ENCODE measurements at places on chromosomes 4 and X. TPM values are rescaled to one million over a fixed set of nuclear protein-coding genes. Genes with fewer than 3 reads are reported as not detected.
A peak's percentile ranks its signal among the peaks of the same experiment; 100 is the strongest.

- no peak for ATAC-seq
These were observed 152.0 kb downstream of the BCOR start for GRCh38 chrX:39945709-39946108.

Gene FAM9C
- not detected for total RNA-seq

DNA sequence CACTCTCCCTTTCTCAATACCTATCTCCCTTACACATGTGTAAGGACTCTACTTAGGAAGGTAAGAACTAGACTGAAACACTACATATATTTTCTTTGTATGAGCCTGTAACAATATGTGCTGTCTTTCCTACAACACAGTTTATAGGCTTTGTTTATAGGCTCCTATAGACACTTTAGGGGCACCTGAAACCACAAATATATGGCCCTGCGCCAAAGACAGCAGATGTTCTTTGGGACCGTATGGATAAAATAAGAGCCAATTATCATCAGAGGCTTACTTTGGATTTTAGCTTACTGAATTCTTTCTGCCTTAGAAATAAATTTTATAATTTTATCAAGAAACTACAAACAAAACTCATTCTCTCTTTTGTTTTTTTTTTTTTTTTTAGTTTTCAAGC, 16.6 kb upstream of the CXCL3 start:
- no peak for ATAC-seq

- ATAC-seq: no peak
These were observed 41.8 kb downstream of the PHEX start for GRCh38 chrX:22073928-22074327.

DNA sequence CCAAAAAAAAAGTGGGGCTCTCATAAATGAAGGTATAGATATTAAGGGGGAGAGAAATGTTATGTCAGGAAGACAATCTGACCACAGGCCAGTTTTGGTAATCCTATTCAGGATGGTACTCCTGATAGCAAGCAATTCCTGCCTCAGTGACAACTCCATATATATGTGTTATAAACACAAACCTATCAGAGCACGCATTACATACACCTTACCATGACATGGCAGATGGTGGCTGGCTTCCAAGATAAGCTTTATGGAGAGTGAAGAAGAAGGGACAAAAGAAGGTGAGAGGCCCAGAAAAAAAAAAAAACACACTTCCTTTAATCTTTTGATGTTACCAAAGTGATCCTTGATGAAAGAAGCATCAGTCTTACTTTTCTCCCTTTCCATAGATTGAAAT, 29.5 kb upstream of the KDR start:
- ATAC-seq: no peak

DNA sequence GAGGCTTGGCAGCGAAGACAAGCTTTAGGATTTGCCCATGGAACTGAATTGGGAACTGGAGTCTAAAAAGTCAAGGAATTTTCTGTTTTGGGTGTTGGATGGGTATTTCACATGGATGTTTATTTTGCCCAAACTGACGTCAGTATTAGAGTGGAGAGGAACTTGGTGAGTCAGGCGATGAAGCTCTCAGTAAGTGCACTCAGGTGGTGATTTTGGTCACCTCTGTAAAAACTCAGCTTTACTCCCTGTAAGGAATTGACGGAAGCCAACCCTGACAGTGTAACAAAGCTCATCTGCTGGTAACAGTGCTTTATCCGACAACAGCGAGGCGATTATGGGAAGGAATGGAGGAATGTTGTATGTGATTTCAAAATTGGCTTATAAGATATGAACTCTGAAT, 77.0 kb upstream of the PGRMC2 start:
- no peak for ATAC-seq

DNA sequence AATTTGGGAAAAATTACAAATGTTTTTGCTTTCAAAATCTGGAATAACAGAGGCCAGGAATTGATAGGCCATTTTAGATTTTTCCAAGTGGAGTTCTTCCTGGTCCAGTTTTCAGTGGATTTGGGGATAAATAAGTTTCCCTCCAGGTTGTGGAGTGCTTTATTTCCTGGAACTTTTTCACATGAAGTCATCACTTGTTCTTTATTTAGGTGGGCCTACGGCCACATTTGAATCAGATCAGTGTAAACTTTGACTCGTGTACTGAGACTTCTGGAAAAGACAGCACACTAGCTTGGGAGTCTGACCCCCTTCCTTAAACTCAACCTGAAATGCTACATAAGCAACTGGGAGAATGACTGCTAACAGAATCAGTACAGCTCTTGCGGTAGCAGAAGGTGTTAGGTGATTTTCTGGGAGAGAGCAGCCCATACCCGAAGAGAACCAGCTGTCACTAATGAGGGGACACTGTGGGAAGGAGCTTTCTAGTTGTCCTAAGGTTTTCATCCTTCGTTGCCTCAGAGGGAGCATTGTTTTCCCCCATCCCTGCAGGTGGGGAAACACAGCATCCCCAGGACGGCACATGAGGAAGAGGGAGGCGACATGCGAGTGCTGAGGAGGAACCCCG, 235.2 kb upstream of the FAT1 start:
- ATAC-seq: no peak

DNA sequence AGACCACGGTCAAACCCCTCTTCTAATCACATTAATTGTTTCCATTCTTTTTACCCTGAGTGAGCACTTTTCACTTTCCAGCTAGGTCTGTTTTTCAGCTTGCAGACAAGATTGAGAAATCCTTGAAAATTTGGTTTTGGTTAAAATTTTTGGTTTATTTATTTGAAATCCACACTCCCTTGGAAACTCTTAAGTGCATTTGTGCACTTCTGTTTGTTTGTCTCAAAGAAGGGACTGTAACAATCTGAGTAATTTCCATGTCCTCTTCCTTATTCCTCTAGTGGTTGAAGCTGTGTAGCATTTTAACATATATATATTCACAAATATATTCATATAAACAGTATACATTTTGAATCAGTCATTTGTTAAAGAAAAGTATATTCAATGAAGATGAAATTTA, 333.3 kb downstream of the ANK2 start:
- peak; percentile 35 for ATAC-seq

Gene HSD17B11
- total RNA-seq: 72.2 TPM

GRCh38 chrX:16368696-16369095, 201.4 kb downstream of the MAGEB17 start:
- ATAC-seq: no peak

Gene MAGEB17
- total RNA-seq: not detected

Measured in gastroesophageal sphincter (tissue), 4 donors.